ENCODE measurements at places on chromosomes 3 and 15. TPM values are rescaled to one million over a fixed set of nuclear protein-coding genes. Genes with fewer than 3 reads are reported as not detected.

CCDC39 gene
- not detected for total RNA-seq

CFAP100 gene
- total RNA-seq: not detected

DNASE1L3 gene
- total RNA-seq: 0.39 TPM

MAGEL2 gene
- total RNA-seq: 7.6 TPM

EFHB gene
- 1.0 TPM for total RNA-seq

LINGO1 gene
- total RNA-seq: 31.8 TPM

HGD gene
- total RNA-seq: 0.39 TPM

Measured in cardiac muscle cell (in vitro differentiated cells and primary cell).